ENCODE measurements at places on chromosomes 5 and 9.

DNA sequence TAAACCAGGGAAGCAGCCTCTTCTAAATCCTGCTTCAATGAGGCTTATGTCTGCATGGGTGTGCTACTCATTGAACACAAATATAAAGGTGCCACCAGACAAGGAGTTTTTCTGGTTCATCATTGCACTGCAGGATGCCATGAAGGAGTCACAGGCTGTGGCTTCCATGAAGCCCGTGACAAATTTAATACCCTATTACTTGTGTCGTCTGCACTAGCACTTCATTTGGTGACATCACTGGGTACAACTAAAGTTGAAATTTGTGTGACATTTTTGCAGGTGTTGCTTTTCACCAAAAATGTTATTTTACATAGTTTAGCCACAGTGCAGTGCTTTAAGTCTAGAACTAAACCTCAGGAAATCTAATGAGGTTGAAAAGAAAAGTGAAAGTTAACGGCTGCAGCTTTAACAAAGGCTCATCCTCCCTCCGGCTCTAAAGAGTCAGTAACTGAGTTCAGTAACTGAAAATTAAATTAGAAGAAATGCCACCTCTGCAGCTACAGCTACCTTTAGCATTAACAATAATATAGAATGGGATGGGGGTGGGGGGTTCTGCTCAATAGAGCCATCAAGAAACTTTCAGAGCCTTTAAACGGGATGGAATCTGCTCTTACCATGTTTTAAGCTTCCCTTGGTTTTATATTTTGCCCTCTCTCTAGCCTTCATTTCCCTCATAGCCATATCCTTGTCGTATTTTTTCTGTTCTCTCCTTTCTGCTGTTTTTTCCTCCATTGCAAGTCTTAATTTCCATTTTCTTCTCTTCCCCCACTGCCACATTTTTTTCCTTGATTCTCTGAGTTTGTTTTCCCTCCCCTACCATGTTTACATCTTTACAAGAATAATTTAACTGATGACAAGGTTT, 233.8 kb upstream of the TMEM161B start:
- DNase-seq = no peak

- no peak for DNase-seq
Observed at GRCh38 chr5:9104571-9105339, 441.1 kb downstream of the SEMA5A start.

GRCh38 chr5:170642776-170643436, 139.1 kb downstream of the KCNIP1 start:
- DNase-seq = no peak

- no peak for DNase-seq
Observed at GRCh38 chr5:65244031-65244430, 237.7 kb downstream of the ADAMTS6 start.

- no peak for DNase-seq
Observed at GRCh38 chr9:114697951-114698351, 16.0 kb upstream of the TEX48 start.

GRCh38 chr5:75610201-75610600, 1.1 kb upstream of the ANKDD1B start:
- DNase-seq = no peak
